ENCODE measurements at places on chromosomes 13 and 19.
A peak's percentile ranks its signal among the peaks of the same experiment; 100 is the strongest.

DNA sequence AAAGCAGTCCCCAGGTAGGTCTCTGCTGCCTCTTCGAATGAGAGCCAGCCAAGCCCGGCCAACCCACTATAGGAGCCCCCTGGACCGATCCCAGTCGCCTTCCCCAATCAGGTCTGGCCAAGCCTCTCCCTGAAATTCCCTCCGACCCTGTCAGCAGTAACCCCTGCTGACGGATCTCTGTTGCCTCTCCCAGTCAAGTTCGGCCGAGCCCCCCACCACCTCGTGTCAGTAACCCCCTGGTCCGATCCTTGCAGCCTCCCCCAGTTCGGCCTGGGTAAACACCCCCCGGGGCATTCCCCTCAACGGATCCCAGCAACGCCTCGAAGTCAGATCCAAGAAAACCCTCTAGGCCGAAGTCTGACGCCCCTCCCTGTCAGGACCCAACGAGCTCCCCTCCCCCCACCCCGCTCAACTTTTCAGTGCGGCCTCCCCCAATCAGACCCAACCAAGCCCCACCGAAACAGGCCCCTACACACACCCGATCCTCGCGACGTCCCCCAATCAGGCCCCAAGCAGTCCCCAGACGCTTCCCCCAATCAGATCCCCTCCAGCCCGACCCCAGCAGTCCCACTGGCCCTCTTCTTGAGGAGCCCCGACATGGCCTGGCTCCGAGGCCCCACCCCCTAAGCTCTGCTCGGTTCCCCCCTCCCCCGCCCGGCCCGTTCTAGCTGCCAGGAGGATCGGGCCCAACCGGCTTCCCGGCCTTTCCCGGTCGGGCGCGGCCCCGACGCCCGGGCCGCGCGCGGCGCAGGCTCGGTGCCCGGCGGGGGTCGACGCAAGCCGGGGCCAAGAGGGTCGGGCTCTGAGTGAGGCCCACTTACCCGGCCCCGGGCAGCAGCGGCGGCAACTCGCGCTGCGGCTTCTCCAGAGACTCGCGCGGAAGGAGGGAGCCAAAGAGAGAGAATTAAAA is 1.8 kb downstream of the TNPO2 start:
- peak; percentile 87 for DNase-seq

GRCh38 chr13:29688193-29688592 is 92.7 kb upstream of the SLC7A1 start:
- no peak for DNase-seq

GRCh38 chr13:75841905-75842304 is 205.8 kb downstream of the LMO7 start:
- no peak for DNase-seq

GRCh38 chr19:58154287-58154678 is 3.7 kb upstream of the ZNF329 start:
- DNase-seq, result peak; percentile 48

GRCh38 chr13:95660981-95661581 is 15.9 kb upstream of the DNAJC3 start:
- DNase-seq, result peak; percentile 16

Data from foreskin fibroblast (primary cell).